ENCODE measurements at places on chromosomes 4 and X.

DNA sequence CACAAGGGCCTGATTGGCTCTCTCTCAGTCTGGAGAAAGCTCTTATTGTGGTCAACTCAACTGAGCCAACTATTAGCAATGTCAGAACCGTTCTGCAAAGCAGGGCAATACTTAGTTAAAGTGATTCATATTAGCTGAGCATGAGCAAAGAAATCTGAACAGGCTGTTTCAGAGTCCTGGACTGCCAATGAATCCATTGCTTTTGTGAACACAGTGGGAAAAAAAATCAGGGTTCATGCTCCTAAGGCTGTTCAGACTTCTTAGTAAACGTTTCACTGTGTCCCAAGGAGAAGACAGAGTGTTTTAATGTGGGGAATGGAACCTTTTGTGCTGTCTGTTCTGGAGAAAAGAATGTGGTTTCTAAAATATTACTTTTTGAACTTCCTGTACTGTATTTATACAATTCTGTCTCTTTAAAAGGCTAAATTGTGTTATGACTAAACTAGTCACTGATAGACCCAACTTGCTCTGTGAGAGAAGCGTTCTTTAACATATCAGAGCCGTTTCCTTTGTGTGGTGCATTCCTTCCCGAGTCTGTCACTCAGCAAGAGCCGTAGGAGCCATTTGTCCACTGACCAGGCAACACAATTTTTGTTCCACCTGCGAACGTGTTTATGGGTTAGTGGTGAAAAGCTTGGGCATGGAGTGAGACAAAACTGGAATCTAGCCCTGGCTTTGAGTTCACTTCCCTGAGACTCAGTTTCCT is 366.1 kb downstream of the FBXO8 start:
- DNase-seq: peak; percentile 92

DNA sequence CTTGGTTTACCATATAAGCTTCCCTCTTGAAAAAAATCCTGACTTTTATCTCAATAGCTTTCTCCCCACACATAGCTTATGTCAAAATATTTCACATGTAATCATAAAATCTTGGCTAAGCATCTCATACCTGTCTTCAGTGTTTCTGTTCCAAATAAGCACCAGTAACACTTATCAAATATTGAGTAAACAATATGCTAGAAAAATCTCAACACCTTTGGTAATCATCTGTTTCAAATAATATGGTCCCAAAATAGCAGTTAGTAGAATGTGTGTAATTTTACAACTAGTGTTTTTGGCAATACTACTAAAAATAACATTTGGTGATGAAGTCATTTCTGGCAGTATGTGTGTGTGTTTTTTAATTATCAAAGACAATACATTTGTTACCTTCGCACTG is 2138.2 kb downstream of the PCDH7 start:
- no peak for DNase-seq

DNA sequence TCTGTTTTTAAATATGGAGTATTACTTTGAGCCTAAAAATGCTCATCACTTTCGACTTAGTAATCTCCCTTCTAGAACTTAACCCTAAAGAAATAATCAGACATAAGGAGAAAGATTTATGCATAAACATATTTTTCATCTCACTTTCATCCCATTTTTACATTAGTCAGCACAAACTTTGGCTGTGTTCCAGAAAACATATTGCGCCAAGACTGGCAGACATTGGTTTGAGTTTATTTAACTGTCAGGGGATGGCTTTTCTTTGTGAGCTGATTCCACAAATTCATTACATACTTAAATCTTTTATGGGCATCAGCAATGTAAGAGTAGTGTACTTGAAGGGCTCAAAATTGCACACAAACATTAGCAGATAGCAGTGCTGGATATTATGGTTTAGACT is 23.7 kb downstream of the MAOA start:
- DNase-seq: peak; percentile 72

GRCh38 chrX:24243188-24243587 is 70.7 kb downstream of the SUPT20HL2 start:
- DNase-seq: no peak

DNA sequence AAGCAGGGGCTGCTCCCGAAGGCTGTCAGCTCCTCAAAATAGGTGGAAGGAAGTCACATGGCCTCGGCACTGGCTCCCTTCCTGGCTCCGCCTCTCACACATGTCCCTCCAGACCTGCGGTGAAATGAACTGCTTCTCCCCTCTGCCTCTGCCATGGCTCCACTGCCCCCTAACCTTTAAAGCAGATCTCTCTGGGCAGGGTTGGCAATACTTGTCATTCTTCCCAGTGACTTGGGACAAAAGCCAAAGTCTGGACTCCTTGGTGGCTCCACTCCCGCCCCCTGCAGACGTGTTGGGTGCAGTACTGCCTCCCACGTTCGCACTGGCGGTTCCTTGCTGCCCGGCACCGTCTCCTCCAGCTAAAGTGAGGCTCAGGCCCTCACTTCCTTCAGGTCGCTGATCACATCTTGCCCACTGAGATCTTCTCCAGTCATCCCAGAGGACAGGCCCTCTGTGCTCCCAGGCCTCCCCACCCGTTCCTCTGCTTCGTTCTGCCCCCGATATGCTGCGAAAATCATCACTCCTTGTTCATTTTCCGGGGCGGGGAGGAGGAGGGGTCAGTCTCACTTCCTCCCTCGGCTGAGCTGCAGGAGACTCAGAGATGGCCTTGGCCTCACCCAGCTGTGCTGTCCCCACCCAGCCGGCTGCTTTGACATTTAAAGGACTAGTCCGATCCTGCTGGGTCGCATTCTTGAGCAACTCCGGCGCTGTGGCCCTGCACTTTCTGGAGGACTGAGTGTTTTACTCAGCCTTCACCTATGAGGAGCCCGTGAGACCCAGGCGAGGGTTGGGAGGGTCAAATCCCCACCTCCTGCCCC is 97.4 kb downstream of the PHKA2 start:
- DNase-seq: peak; percentile 51

- DNase-seq: no peak
These were observed 15.3 kb downstream of the LARP7 start for GRCh38 chr4:112652216-112652615.

GRCh38 chr4:41795796-41796385 is 47.4 kb upstream of the PHOX2B start:
- no peak for DNase-seq

DNA sequence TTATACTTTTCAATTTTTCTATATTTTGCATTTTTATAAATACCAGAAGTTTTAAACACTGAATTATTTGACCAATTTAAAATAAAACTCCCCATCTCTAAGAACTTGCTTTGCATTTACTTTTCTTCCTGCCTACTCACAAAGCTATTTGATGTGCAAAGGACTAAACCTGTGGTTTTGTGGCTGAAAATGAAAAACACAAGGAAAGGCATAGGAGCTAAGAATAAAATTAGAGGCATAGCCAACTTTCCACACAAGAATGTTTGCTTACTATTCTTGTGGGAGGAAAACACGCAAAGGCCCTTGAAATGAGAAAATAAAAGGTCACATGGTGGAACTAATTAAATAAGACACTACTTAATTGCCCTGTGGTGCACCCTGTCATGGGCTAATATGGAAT is 221.2 kb downstream of the KLHL13 start:
- no peak for DNase-seq

DNA sequence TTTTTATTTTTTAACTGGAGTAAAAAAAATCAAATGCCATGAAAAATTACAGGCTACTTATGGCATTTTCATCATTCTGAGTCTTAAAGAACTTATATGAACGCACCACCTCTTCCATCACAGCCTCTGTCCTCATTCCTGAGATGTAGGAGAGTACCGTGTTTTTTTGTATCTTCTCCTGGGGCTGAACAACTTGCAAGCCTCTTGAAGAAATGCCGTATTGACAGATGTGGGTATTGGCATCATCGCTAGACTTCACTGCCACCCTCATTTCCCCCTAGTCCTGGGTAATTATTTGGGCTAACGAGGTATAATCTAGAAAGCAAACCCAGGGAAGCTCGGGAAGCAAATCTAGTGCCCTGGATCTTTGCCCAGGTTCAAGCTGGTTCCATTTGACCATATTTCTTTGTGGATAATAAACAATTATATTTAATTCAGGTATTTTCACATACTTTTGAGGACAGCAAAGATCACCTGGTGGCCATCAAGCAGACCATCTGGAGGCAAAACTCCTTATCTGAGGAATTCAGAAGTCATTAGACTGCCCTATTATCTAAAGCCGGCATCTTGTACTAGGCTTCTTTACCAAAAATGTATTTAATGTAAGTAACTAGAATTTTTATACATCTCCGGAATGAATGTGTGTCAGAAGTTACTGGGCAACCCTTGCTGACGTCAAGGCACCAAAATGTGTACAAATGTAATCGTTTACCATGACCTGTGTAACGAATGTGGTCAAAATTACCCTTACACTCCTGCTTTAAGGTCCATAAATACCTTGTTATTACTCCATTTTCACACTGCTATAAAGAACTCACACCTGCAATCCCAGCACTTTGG is 55.9 kb upstream of the WDR19 start:
- DNase-seq: no peak

GRCh38 chrX:150547375-150548115 is 20.9 kb upstream of the MTM1 start:
- DNase-seq: peak; percentile 56

DNA sequence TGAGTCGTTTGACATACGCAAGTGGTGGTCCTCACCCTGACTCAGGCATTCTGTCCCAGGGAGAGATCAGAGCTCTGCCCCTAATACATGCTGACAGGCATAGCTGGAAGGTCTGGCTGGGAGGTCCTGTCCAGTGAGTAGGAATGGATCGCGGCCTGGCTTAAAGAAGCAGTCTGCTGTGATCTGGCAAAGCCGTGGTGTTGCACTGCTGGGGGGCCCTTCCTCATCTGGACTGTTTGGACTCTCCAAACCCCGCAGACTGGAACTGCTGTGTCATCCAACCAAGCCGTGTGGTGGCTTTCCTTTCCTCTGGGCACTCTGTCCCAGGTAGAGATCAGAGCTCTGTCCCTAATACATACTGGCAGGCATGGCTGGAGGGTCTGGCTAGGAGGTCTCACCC is 64.3 kb upstream of the MAGEB16 start:
- no peak for DNase-seq

DNA sequence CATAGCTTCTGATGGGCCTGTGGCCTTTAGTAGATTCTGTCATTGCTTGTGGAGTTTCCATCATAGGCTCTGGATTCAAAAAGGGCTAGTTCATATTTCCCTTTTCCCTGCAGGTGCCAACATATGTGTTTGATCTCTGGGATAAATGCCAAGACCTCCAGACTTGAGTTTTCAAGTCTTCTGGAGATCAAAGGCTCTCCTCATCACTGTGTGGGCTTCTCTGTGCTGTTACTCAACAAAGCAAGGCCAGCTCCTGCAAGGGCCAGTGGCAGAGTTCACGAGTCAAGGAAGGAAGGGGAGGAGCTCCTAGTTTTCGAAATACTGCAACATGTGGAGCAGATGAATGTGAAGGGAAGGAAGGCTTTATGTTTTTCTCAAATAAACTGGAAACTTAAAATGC is 62.7 kb upstream of the SCML1 start:
- no peak for DNase-seq

DNA sequence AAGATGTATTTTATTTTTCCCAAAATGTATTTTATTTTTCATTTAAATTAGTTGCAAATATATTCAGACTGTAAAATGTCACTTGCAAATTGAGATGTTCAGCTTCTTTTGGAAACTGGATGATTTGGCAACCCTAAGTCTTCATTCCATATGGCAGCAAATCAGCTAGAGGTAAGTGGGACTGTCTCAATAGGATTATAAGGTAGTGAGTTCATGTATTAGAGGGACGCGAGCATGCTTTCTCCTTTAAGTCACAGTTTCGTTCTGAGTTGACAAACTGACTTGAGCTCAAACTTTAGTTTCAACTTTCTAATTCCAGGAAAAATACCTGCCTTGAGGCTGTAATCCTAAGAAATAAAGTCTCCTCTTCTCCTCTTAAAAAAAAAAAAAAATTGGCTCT is 44.2 kb upstream of the TMEM131L start:
- DNase-seq: no peak

GRCh38 chr4:3689576-3690550 is 76.3 kb upstream of the ADRA2C start:
- DNase-seq: no peak

- peak; percentile 3 for DNase-seq
These were observed 49.7 kb downstream of the NELFA start for GRCh38 chr4:1959104-1959384.

DNA sequence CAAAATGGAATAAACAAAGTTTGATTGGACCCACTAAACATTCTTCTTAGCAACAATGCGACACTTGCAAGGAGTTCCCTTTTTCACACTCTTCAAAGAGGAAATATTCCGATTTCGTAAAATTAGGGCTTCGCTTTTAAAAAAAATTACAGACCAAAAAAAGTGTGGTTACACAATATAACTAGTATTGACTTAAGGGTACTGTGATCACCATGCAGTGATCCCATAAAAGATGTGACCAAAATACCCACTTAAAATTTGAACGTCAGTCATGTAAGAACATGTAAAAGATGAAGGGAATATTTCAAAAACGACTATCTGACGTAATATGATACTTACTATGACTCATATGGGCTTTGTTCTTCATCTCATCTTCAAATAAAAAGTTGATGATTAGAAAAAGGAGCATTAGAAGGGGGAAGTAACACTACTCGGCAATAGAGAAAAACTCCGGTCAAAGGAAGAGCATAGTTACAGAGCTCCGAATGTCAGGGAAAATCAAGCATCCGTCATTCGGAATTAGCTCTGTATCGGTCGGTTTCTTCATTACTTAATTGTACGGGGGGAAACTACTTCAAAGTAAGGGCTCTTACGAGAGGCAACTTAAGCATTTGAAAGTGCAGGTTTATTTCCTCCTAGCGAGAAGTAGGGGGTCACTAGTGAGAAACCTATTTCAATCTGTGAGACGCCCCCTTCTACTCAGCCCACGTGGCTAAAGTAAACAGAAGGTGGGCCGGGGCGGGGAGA is 1.3 kb upstream of the TET2 start:
- DNase-seq: peak; percentile 46

DNA sequence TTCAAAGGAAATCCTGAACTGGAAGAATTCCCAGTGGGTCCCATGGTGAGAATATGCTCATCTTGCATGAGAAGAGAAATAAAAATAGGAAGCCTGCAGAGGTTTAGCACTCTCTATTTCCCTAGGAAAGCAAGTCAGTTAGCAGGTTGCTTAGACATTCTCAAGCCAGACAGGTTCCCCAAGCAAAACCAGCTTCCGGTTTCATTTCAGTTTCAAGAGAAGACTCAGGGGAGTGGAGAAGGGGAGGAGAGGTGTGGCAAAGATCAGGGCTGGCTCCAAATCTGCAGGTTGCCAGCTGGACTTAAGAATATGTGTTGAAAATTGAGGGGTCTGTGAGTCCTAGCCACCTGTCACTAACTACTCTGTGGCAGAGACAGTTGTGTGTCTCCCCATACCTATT is 107.5 kb downstream of the CLNK start:
- DNase-seq: no peak

GRCh38 chr4:109967798-109968520 is 55.3 kb downstream of the EGF start:
- DNase-seq: peak; percentile 61

GRCh38 chr4:158159054-158159717 is 13.6 kb downstream of the GASK1B start:
- DNase-seq: peak; percentile 89

DNA sequence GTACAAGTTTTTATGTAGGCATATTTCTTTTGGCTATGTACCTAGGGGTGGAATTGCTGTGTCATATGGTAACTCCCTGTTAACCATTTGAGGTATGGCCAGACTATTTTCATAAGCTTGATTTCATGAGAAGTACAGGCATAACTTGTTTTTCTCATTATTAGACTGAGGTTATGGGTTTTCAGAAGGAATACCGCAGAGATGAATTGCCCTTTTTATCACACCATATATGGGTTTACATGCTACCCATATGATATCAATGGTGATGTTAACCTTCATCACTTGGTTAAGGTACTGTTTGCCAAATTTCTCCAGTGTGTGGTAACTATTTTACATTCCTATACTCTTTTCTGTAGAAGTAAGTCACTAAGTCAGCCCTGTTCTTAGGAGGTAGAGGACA is 23.5 kb downstream of the RAB40A start:
- DNase-seq: no peak

All from iris pigment epithelial cell (primary cell).